Motor neuron (in vitro differentiated cells): ENCODE measurements at places on chromosomes 4 and X. TPM values are rescaled to one million over a fixed set of nuclear protein-coding genes. Genes with fewer than 3 reads are reported as not detected.

- no peak for ATAC-seq
Measured at GRCh38 chrX:21806691-21807090, 32.7 kb upstream of the MBTPS2 start.

DNA sequence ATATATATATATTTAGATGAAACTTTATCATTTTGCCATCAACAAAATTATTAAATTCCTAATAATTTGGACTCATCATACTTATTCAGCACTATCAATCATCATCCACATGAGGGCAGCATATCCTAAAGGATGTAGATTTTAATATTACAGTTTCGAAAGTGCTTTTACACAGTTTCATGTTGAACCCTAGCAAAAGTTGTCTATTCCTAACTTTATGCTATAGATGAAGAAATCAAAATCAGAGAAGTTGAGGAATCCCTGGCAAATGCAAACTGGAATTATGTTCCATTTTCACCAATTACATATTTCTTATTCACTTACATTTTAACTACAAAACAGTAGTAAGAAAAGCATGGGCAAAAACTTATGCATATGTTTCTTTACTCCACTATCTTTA, 36.6 kb upstream of the UGT2A1 start:
- ATAC-seq: peak; percentile 35

GRCh38 chr4:54395013-54395527, 166.0 kb downstream of the PDGFRA start:
- no peak for ATAC-seq

DNA sequence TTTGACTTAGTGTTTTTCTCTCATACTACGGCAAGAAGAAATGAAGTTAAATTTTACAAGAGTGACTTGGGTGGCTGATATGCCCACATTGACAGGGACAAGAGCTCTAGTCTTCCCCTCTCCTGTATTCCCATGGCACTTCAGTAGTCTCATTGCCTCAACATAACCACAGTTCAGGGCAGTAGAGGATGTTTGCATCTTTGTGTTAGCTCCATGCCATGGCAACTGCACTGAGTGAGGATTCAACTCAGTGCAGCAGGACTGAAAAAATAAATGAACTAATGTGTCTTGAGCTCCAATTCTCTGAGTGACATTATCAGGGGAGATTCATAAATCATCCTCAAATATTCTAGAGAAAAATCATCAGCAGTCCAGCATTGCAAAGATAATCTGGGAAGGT, 78.8 kb downstream of the TET2 start:
- ATAC-seq: no peak

DNA sequence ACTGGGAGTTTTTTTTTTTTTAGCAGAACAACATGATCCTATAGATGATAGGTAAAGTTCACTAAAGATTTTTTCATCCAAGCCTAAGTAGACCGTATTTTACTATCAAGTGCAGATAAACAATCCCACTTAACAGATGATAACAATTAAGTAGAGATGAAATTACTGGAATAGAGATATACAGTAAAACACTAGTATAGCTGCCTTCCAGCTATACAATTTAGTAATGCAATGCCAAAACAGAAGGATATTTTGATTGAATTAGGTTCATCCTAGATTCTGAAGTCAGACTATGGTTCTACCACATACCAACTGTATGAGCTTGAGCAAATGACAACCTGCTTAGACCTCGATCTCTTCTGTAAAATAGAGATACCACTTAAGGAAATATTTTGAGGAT, 24.3 kb downstream of the KLHL8 start:
- no peak for ATAC-seq

DNA sequence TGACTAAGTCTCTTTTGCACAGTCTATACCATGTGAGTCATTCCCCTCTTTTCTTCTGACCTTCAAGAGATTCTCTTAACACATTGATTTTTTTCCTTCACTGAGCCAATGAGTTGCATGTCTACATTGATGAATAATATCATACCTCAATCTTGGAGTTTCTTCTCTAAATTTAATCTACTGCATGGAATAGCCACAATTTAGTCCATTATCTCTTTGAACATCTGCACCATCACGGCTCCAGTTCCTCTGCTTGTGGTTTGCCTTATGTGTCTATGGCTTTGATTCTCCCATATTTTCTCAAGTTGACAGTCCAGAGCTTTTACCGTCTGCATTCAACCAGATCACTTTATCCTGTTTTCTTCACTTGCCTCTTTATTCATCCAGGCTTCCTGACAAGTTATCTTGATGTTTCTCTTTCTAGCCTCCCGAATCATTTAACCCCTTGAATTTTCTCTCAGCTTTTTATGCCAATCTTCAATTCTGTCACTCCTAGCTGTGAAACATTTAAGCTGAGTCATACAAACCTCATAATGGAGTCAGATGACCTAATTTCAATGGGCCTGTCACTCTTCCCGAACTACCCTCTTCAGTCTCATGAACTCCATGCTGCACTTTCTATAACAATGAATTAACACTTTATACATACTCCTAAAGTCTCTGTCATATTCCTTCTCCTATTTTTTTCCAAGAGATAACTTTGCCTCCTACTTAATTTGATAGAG, 222.3 kb downstream of the CPE start:
- ATAC-seq: no peak

GRCh38 chr4:25928379-25929297, 14.6 kb downstream of the SMIM20 start:
- ATAC-seq: peak; percentile 66

Gene SULT1B1
- total RNA-seq: 0.19 and 0.21 TPM in 2 replicates

Gene TMPRSS11E
- 0.23 TPM in 1 of 2 replicates, not detected in the other for total RNA-seq
